ENCODE measurements at places on chromosomes 4 and X.

DNA sequence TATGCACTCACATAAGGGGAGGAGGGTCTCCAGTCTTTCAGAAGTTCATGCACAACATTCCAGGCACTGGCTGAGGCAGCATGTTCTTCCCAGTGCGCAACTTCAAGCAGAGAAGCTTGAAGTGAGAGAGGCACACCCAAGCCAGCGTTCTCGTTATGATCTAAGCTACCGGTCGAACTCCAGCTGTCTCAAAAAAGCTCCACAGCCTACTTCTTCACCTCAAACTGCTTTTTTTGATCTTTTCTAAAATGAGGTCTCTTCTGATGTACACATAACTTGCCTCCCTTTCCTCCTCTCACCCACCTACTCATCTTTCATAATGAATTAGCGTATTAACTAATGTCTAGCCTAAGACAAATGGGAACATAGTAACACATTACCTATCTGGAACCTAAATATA, 25.3 kb downstream of the GPC4 start:
- no peak for DNase-seq

DNA sequence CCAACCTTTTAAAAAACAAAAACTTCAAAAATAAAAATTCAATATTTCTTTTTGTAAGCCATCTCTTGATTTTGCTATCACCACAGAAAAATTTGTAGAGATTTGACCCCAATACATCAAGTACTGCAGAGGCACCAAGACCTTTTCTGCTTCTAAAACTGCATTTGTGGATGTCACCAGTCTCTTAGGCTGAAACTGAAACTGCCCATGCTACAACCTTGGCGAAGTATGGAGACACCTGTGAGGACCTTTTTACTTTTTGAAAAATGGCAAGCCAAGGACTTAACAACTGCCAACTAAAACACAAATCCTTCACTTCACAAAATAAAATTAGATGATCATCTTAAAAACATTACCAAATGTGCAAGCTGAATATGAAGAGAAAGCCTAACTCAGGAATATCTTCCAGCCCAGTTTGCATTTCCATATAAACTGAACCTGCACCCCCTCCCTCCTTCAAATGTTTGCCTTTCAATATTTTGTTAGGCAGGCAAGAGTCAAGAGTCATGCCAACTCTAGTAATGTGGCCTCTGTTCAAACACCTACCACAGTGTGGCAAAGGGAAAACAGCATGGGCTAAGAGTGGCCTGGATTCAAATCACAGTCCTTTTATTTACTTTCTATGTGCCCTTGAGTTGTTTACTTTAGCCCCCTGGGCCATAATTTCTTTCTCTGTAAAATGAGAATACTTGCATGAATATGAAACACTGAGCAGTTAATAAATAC, 389.4 kb downstream of the OPHN1 start:
- no peak for DNase-seq

DNA sequence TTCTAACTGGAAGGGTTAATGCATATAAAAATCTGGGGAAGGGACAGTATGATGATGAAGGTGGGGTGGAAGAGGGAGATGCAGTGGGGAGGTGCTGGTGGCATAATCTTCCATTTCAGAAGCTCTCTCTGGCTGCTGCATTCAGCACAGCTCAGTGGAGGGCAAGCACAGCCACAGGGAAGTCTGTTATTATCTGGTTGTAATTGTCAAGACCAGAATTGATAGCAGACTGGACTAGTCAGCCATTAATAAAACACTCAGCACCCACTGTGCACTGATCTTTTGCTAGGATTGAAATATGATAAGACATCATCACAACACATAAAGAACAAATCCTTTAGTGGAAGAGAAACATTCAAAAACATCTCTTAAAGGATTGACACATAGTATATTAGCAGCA, 414.2 kb upstream of the LCORL start:
- no peak for DNase-seq

DNA sequence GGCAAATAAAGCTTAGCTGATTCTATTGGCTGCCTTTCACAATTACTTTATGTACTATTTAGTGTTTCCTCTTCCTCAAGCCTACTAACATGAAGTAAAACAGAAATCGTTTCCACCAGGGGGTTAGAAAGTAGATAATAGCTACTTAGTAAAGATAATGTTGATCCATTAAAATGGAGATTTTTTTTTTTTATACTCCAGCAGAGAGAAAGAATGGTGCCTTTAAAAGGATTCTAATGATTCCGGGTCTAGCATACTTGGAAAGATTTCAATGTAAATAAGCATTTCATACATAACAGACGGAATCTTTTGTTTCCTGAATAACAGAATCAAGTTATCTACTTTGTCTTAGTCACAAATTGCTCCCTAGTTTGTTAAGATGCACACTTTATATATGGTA, 37.1 kb downstream of the GK start:
- DNase-seq, result no peak

DNA sequence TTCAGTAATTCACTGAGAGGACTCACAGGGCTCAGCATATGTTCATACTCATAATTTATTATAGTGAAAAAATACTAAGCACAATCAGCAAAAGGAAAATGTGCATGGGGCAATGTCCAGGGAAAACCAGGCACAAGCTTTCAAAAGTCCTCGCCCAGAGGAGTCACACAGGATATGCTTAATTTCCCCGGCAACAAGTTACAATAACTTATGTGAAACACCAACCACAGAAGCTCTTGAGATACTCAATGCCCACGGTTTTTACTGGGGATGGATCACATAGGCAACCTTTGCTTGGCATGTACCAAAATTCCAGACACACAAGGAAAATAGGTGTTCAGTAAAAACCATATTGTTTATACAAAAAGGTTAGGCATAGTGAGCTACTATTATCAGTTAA, 38.5 kb upstream of the STPG2 start:
- DNase-seq, result no peak

- no peak for DNase-seq
Measured at GRCh38 chrX:13791145-13791544, 25.7 kb downstream of the GPM6B start.

DNA sequence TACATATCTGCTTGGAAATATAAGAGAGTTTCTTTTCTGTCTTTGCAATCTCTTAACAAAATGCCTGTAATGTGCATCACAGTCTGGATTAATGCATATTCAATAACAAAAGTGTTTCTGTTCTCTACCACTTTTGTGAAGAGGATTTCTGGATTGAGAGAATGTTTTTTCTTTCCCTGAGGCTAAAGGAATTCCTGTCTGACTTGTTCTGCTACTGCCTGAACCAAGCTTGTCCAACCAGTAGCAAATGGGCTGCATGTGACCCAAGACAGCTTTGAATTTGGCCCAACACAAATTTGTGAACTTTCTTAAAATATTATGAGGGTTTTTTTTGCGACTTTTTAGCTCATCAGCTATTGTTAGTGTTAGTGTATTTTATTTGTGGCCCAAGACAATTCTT, 1133.9 kb downstream of the SH3BGRL start:
- no peak for DNase-seq
